Activated T-helper 2 cell treated with anti-CD3 and anti-CD28 coated beads, Interferon-gamma antibody, Interleukin-2, Interleukin-4, amounts not matched to agents 10 μg/mL and 5 μg/mL and 100 μg/mL, durations not matched to agents 14 hours and 24 hours and 36 hours (primary cell): ENCODE measurements at places on chromosomes 6 and 20. TPM values are rescaled to one million over a fixed set of nuclear protein-coding genes. Genes with fewer than 3 reads are reported as not detected.

- no peak for DNase-seq
These were observed 31.1 kb downstream of the MYB start for GRCh38 chr6:135212020-135212806.

Gene GPLD1
- total RNA-seq: 0.39 and 0.48 TPM in 2 replicates

Gene ENPP1
- 34.8 TPM in 2 replicates for total RNA-seq

DNA sequence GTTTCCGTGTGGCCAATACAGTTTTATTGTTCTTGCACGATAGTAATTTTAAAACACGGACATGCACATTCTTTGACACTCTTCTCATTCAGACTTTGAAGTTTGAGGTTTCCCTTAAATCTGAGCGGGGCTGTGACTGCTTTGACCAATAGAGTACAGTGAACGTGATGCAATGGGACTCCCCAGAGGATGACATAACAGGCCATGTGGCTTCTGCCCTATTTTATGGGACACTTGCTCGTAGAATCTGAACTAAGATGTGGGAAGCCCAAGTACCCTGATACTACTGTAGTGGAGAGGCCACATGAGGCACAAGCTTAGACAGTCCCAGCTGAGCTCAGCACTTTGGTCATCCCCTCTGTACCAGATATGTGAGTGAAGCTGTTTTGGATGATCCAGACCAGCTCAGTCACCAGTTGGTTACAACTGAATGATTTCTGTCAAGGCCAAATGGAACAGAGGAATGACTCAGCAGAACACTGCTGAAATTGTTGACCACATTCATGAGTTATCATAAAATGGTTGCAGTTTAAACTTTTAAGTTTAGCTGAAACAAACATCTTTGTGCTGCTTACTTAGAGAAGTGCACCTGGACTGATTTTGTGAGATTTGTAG, 279.4 kb downstream of the RFPL4B start:
- DNase-seq: no peak
